T-cell (primary cell): ENCODE measurements at places on chromosomes 3 and 15. TPM values are rescaled to one million over a fixed set of nuclear protein-coding genes. Genes with fewer than 3 reads are reported as not detected.

RAB11A gene
- 89.3 TPM for total RNA-seq

POLQ gene
- total RNA-seq: 0.75 TPM

GPR160 gene
- total RNA-seq: 5.8 TPM

FBXW12 gene
- not detected for total RNA-seq

DAZL gene
- total RNA-seq: not detected

ZNF620 gene
- total RNA-seq: 3.1 TPM

HYKK gene
- 4.4 TPM for total RNA-seq

EOMES gene
- 14.4 TPM for total RNA-seq

GRM7 gene
- total RNA-seq: not detected

ZPLD1 gene
- not detected for total RNA-seq

ZNF502 gene
- total RNA-seq: 1.9 TPM

GOLGA8J gene
- not detected for total RNA-seq

PLEKHO2 gene
- total RNA-seq: 9.2 TPM

GPR149 gene
- total RNA-seq: not detected

CGNL1 gene
- total RNA-seq: not detected

CLRN1 gene
- not detected for total RNA-seq

LOXL1 gene
- 1.4 TPM for total RNA-seq

POMGNT2 gene
- 4.9 TPM for total RNA-seq

RASL12 gene
- not detected for total RNA-seq

HGD gene
- 1.5 TPM for total RNA-seq

ZIC1 gene
- not detected for total RNA-seq

SOX2 gene
- 0.28 TPM for total RNA-seq

PAQR5 gene
- 0.07 TPM for total RNA-seq

GPR62 gene
- total RNA-seq: not detected

UBAP1L gene
- total RNA-seq: 13.2 TPM

ARGFX gene
- total RNA-seq: not detected

NANOGP8 gene
- not detected for total RNA-seq

SNUPN gene
- 22.1 TPM for total RNA-seq

P2RY1 gene
- total RNA-seq: 0.28 TPM

THSD4 gene
- 0.03 TPM for total RNA-seq

ATP2C1 gene
- 38.8 TPM for total RNA-seq

GOLGA8O gene
- 3.5 TPM for total RNA-seq

AGBL1 gene
- not detected for total RNA-seq

BTLA gene
- total RNA-seq: 11.5 TPM

PLSCR2 gene
- not detected for total RNA-seq

ASB14 gene
- total RNA-seq: not detected

SIAH2 gene
- 40.3 TPM for total RNA-seq

GADL1 gene
- total RNA-seq: not detected

SPTBN5 gene
- total RNA-seq: 1.8 TPM

BBX gene
- 89.8 TPM for total RNA-seq

PLXND1 gene
- 46.1 TPM for total RNA-seq

ROBO1 gene
- 2.3 TPM for total RNA-seq

ACOX2 gene
- not detected for total RNA-seq
